ENCODE measurements at places on chromosomes 2 and 18.
A peak's percentile ranks its signal among the peaks of the same experiment; 100 is the strongest.

DNA sequence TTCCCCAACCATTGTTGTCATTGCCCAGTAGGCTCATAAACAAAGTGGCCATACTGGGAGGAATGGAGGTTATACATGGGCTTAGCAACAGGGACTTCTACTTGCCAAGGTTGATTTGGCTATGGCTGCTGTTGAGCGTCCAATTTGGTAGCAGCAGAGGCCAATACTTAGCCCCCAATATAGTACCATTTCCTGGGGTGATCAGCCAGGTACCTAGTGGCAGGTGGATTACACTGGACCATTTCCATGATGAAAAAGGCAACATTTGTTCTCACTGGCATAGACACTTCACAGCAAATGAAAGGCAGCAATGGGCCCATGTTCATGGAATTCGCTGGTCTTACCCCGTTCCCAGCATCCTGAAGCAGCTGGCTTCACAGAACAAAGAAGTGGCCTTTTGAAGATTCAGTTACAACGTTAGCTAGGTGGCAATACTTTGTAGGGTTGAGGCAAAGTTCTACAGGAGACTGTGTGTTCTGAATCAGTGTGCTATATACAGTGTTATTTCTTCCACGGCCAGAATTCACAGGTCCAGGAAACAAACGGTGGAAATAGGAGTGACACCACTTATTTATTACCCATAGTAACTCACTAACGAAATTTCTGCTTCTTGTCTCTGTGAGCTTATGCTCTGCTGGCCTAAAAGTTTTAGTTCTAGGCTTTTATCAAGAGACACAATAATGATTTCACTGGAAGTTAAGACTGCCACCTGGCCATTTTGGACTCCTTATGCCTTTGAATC, 37.5 kb downstream of the FBXO11 start:
- DNase-seq = no peak

- DNase-seq = no peak
These were observed 6.8 kb downstream of the SLC38A11 start for GRCh38 chr2:164948540-164948939.

DNA sequence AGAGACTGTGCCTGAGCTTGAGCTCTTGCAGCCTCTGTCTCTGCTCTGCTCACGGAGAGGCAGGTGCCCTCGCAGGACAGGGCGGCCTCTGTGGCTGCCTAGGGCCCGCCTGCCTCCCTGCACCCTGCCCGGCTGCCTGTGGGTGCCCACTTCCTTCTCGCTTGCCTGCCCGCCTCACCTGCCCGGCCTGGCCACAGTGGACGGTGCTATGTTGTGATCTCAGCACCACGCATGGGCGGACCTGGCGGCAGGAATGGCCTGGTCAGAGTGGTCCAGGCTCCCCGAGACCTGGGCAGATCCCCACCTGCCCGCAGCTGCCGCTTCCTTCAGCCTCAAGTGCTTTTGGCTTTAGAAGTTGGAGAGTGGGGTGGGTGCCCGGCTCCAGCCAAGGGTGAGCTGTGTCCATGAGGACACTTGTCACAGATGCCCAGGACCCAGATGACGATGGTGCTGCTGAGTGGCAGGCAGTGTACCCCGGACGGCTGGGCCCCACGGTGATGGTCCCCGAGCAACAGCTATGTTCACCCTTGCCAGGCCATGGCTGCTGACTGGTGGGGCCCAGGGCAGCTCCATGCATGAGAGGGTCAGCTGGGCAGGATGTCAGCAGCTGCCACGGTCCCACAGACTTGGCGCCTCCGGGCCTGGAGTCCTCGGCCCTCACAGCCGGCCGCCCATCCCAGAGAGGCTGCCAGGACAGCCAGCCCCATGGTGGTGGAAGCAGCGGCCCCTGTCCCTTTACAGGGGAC, 25.3 kb downstream of the RTP5 start:
- DNase-seq = no peak

DNA sequence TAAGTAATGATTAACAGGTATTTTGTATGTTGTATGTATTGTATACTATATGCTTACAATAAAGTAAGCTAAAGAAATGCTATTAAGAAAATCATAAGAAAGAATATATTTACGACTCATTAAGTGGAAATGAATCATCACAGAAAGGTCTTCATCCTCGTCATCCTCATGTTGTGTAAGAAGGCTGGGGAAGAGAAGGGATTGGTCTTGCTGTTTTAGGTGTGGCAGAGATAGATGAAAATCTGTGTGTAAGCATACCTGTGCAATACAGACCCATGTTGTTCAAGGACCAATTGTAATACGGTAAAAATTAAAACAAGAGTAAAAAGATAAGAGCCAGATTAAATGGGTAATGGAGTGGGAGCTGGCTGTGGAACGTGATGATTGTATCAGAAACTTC, 16.6 kb downstream of the SLC35F5 start:
- DNase-seq = no peak

GRCh38 chr2:160533482-160533881, 39.9 kb upstream of the RBMS1 start:
- no peak for DNase-seq

- DNase-seq = no peak
These were observed 142.9 kb upstream of the ZNF521 start for GRCh38 chr18:25494888-25495287.

- no peak for DNase-seq
These were observed 53.1 kb downstream of the PDCL3 start for GRCh38 chr2:100615886-100616285.

DNA sequence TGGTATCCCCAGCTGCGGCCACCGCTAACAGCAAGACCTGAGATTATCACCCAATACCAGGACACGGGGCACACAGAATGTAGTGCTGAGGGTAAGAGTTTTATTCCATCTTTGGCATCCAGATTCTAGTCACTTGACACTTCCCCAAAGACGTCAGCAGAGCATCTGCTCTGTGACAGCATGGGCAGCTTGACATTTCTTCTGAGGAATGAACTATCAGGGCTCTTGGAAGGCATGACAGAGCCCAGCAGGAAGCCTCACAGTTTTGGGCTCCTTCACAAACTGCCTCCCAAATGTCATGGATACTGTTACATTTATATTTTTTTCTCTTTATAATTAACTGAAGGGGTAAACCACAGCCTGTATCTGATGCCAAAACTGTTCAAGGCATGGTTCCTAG, 1010.7 kb downstream of the TDRD15 start:
- DNase-seq = peak; percentile 81

GRCh38 chr18:23141104-23141999, 6.1 kb downstream of the CABLES1 start:
- peak; percentile 47 for DNase-seq

- no peak for DNase-seq
These were observed 42.0 kb upstream of the CREB1 start for GRCh38 chr2:207487650-207488311.

GRCh38 chr2:20588918-20589871, 61.7 kb downstream of the HS1BP3 start:
- no peak for DNase-seq

- peak; percentile 83 for DNase-seq
These were observed 28.2 kb upstream of the BCL11A start for GRCh38 chr2:60581433-60582282.

GRCh38 chr2:233037078-233037477, 4.6 kb downstream of the NEU2 start:
- no peak for DNase-seq

- DNase-seq = no peak
These were observed 42.3 kb upstream of the STAT1 start for GRCh38 chr2:191056228-191056627.

DNA sequence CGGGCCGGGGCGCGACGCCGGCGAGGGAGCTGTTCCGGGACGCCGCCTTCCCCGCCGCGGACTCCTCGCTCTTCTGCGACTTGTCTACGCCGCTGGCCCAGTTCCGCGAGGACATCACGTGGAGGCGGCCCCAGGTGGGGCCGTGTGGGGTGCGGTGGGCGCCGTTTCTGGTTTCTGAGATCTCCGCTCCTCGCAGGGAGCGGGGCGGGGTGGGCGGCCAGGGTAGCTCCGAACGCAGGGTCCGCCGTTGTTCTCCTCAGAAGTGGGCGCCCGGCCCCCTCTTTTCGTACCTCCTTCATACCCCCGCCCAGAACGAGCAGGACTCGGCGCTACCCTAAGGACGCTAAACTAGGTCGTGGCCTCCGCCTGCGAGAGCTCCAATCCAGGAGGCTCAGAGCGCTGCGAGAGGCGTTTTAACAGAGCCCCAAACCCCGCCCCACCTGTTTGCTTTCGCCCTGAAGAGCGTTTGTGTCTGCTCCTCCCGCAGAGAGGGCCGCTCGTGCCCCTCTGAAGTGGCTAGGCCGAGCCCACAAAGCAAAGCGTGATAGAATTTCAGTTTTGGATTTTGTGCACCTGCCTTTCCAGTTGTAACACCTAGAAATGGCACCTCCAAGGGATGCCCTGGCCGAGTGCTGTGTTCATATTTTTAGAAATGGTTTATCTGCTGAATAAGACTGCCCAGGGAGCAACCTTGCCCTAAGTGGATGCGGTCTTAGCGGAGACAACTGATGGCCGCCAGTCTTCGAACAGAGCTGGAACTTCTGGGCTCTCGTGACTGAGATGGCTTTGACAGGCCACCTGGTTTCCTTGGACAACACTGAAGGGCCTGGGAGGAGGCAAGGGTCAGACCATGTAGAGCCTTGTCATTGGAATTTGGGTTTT, 626 bp downstream of the CAPN10 start:
- no peak for DNase-seq

DNA sequence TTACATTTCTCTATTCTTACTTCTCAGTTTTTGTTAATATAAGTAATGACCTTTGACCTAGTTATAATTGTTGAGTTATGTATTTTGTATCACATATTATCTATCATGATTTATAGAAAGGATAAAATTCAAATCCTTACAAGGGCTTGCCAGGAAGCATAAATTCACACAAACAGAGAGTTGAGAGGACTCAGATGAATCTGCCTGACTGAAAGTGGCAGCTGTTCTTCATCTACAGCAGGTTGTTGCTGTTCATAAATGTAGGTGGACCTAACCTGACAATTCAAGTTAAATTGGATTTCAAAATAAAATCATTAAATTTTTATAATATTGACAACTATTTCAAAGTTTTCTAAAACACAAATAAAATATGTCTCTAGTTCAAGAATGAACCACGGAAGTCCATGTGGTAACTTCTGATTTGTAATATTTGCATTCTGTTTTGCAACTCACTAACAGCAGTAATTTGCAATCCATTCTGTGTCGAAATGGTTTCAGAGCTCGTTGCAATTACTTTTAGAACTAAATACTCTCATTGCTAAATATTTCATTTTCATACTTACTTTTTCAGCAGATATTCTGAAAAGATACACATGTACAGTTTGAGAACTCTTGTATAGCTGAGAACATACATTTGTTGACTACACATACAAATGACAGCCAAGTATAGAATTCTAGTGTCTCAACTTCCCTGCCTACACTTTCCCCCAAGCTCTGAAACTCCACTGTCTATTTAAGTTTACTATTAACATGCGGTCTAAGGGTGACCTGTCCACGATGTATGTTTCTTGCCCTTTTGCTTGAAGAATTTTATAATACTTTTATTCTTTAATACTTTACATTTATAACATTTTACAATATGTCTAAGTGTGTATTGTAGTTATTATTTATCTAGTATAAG, 25.7 kb downstream of the SCN7A start:
- DNase-seq = no peak

- DNase-seq = no peak
These were observed 539 bp upstream of the MOB4 start for GRCh38 chr2:197515315-197515738.

DNA sequence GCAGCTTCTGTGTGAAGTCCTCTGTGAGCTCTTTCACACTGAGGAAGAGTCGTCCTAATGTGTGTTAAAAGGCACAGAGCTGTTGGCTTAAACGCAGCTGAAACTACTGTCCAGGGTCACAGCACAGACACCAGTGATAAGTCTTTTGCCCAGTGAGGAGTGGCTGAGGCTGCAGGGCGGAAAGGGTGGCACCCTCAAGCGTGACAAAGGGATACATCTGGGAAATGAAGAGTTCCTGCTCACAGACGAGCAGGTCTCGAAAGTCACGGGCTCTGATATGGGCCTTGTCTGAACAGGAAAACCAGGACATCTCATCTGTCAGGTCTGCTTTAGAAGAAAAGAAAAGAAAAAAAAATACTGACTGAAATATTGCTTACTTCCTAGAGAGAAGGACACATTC, 36.5 kb downstream of the TGIF1 start:
- DNase-seq = no peak

- DNase-seq = peak; percentile 56
These were observed 185.9 kb upstream of the SPHKAP start for GRCh38 chr2:228367356-228367755.

GRCh38 chr18:23377669-23378301, 75.3 kb upstream of the RIOK3 start:
- no peak for DNase-seq

DNA sequence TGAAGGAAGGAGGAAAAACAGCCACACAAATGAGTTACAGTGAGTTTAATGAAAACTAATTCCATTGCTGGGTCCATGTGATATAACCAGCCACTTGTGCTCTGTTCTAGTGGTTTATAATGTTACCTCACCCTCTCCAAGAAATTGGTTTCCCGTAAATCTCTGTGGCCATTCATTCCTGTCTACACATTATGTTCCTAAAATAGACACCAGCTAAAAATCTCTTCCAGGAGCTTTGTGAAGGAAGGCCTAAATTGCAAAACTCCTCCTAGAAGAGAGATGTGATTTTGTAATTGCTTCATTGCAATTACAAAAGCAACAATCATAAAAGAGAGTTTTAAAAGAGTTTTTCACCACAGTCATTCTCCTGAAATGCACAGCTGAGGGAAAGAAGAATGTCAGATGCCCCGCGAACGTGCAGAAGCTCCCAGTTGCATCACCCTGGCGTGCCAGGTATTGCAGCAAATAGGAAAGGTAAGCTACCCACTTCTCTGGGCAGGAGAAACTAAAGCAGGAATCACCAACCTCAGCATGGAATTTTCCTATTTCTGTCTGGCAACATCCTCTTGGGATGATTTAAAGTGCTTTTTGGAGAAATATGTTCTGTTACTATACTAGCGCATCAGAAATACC, 1.7 kb downstream of the SCN1A start:
- DNase-seq = no peak

DNA sequence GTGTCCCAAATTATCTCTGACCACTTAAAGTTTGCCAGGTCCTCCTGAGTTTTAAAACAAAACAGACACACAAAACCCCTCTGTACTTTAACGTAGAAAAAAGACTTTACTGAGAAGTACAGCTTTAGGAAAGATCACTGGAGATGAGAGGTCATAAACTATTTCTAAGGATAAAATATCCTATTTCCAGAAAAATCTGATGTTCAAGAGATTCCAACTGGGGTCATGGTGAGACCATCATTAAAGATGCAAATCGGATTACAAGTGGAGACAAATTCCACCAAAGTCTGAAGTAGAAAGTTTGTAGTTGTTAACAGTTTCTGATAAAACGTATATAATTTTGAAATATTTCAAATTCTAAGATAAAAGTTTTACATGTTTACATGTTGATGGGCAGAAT, 241.6 kb downstream of the TCF4 start:
- DNase-seq = no peak

DNA sequence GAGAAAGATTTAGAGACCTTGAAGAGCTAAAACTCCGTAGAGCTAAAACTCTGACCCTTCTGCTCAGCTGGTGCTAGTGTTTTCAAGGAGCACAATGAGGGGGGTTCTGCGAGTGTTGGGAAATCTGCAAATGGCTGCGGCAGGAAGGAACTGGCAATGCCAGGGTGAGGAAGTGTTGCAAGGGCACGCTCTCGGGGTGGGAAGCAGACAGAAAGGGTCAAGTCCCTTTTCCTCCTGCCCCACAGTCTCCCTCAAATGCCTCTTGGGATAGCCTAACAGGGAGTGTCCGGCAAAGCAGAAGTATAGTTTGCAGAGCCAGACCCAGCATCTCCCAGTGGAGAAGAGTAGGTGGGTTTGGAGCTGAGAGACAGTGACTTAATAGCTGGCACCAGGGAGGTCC, 60.5 kb downstream of the NCAPH start:
- no peak for DNase-seq
